ENCODE measurements at places on chromosomes 6 and 20. TPM values are rescaled to one million over a fixed set of nuclear protein-coding genes. Genes with fewer than 3 reads are reported as not detected.

- DNase-seq, result no peak
Measured at GRCh38 chr6:17297271-17298080, 16.3 kb downstream of the RBM24 start.

GRCh38 chr6:149248693-149249369, 68.7 kb upstream of the TAB2 start:
- DNase-seq, result peak; percentile 21

DNA sequence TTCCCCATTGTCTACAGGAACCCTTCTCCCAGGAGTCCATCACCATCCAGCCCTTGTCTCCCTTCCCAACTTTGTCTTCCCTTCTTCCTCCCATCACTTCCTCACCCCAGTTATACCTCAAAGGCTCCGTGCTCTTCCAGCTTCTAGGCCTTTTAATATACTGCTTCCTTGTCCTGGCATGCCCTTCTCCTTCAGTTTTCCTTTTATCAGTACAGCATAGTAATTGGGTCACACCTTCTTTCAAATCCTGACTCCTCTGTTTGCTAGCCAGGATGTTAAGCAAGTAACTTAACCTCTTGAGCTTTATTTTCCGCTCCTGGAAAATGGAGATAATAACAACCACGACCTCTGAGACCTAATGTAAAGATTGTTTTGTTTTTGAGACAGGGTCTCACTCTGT, 54.9 kb upstream of the PNRC1 start:
- DNase-seq, result peak; percentile 57

DNA sequence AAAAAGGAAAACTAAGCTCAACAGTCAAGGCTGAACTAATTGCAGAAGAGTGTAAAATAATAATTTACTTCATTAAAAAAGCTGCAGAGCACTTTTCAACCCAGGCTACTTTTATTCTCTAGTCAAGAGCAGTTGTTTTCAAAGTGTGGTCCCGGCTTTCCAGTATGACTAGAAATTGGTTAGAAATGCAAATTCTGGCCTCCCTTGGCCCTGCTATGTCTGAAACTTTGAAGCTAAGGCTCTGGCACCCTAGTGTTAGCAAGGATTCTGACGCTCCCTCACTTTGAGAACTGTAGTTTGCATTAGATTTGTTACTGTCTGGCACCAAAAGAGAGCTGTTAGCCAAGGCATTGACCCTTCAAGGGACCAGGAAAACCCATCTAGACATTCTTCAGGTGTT, 9.5 kb upstream of the NXT1 start:
- no peak for DNase-seq

- DNase-seq, result peak; percentile 92
Measured at GRCh38 chr6:167855825-167856425, 29.2 kb downstream of the AFDN start.

DNA sequence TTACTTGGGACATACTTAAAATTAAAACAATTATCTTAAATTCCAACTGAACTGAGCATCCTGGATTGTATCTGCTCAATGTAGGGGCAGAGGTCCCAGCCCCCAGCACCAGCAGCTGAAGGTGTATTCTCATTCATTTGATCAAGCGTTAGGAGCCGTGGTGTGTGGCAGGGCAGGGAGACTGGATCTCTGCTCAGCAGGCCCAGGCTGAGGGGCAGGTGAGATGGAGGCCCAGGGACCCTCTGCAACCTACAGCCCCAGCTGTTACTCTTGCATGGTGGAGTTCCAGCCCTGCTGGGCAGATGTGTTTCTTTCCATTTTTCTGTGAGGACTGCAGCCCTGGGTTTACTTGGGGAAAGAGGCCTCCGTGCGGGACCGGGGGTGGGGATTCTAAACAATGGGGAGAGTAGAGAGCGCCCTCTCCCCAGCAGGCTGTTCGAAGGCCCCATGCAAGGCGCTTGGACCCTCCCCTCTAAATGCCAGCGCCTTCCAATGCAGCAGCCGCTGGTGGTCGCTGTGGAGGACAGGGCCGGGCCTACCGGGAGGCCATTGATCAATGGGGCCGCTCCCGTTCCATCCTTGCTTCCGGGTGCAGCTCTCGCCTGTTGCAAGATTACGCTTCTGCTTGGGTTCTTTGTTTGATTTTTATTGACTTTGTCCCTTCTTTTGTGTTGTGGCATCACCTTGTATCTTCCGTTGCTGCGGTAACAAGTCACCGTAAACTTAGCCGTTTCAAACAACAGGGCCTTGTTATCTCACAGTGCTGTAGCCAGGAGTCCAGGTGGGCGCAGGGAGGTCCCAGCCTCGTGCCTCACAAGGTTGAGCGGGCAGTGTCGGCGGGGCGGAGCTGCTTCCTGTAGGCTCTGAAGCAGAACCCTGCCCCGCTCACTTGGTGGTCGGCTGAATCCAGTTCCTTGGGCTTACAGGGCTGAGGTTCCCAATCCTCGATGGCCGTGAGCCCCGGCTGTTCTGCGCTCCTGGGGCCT, 134.8 kb upstream of the PHACTR3 start:
- DNase-seq, result no peak

DNA sequence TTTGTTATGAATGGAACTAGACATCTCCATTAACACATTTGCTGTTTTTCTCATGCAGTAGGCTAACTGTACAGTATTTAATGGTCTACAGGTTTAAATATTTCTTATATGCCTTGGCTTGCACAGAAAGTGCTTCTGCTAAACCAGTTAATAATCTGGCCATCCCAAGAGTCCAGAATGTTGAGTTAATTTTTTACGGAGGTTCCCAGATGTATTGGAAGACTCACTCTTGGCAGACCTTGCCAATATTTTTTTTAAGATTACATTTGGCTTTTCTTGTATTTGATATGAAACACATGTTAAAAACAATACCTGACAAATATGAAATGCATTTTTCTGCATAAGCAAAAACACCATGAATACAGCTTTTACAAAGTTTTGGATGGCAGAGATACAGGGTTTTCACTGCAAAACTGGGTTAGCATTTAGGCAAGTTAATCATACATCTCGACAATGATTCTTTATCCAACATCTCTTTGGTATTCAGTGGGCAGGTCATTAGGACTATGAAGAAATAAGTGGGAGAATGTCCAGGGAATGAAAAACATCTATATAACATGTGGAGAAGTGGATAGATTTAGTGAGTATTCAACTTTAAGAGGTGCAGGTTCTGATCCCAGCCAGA, 94.0 kb downstream of the SGK1 start:
- no peak for DNase-seq

The COL11A2 gene
- 0.13 TPM for polyA plus RNA-seq

The TSHZ2 gene
- 0.77 TPM for polyA plus RNA-seq

The BNIP5 gene
- polyA plus RNA-seq, result not detected

The WFDC2 gene
- 1.1 TPM for polyA plus RNA-seq

The MUC22 gene
- polyA plus RNA-seq, result not detected

The CDH22 gene
- not detected for polyA plus RNA-seq
